Omental fat pad (tissue), 4 donors: ENCODE measurements at places on chromosomes 3 and 15.
A peak's percentile ranks its signal among the peaks of the same experiment; 100 is the strongest.

DNA sequence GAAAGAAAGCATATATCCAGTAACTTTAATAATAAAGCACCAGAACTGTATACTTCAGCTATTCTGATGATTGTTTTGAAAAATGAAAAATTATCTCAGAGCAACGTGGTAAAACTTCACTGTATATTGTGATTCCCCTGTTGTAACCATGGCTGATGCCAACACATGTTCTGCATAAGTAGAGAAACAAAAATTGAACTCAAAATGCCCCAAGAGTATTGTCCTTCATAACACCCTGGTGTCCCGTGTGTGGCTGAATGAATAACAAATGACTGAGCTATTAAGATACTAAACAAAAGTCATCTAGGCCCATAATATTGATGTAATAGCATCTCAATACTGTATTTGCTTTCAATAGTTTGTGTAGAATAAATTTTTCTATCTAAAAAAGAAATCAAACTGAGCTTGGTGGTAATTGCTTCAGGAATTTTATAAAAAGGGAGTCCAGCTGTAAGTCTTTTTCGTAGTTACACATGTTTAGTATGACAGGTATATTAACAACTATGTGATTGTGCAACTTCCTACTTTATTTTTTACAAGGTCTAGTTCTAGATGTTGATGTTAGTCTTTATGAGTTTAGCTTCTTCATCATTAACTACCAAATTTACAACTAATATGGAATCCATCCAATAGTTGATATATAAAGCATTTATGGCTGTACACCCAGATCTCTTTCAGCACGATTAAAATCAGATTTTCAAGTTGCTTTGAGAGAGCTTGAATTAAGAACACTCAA lies 623.8 kb upstream of the AGTR1 start:
- DNase-seq, result no peak

DNA sequence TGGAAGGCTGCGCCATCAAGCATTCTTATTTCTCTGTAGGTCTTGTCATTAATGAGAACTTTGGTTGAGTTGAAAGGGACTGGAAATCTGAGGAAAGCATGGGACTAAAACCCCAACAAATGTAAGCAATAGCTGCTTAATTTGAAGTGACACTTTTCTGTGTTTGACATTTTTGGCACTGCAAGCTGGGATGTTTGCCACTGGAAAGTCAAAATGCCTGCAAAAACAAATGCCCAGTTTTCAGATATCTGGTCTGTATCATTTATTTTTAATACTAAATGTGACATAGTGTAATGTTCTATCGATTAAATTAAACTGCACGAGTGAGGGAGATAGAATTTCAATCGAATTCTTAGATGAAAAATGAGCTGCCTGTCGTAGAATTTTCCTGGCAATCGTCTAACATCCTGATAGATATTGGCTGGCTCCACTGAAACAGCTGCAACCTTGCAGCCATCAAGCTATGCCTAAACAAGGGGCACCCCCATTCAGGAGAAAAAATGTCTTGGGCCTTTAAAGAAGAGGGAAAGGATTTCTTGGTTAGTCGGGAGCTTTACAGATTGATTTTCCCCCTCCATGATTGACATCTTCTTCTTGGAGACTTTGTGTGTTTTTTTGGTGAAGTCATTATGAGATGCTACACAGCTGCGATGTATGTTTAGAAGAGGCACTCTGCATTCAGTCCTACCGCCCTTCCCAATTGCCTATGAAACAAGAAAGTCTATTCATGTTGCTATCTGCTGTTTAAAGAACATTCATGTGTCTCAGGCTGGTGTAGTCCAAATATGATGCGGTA lies 316.7 kb upstream of the TBL1XR1 start:
- no peak for DNase-seq

DNA sequence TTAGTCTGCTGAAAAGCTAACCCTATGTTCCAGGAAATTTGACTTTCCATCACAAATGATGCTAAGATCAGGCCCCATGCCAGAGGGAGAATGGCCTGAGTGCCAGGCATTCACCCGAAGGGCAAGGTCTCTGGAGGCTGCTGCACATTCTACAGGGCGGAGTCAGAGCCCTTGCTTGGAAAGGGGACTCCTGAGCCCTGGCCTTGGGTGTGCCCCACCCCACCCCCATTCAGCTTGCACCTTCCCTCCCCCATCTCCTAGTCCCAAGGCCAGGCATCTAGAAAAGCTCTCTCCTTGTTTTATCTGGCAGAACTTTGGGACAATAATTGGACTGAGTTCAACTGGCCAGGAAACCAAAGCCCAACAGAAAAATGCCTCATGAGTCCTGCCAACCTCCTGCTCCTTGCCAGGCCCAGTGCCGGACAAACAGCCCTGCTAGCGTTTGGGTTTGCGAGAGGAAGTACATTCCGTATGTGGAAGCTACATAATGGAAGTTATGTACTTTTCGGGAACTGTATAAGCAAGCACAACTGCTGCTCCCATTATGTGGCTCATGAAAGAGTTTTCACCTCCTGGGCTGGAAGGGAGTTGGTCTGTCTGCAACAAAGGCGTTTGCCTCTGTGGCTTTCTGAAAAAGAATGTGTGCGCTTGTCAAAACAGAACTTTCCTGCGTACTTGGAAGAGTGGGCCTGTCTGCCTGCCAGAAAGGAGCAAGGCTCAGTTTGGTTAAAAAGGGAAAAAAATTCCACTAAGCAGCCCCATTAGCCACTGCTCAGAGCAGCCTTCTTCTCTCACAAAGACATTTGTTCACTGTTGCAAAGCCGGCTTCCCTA lies 321.5 kb upstream of the CTNNB1 start:
- no peak for DNase-seq

DNA sequence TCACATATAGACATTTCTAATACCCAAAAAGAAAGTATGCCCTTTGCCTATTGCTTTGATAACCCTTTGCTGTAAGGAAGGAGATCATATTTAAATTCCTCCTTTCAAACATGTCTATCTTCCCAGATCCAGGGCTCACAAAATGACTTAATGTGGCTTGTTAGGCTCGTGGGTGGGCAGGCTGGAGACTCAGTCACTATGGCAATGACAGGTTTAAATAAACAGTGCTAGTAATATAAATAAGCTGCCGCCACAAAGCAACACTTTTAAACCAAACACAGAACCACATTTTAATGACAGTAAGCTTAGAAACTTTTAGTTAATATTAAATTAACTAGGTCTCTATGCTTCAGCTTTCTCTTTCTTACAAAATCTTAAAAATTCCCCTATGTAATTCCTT lies 616.0 kb upstream of the NAALADL2 start:
- no peak for DNase-seq

- DNase-seq, result peak; percentile 28
These were observed 26.1 kb upstream of the ZNF280D start for GRCh38 chr15:56759450-56759845.

DNA sequence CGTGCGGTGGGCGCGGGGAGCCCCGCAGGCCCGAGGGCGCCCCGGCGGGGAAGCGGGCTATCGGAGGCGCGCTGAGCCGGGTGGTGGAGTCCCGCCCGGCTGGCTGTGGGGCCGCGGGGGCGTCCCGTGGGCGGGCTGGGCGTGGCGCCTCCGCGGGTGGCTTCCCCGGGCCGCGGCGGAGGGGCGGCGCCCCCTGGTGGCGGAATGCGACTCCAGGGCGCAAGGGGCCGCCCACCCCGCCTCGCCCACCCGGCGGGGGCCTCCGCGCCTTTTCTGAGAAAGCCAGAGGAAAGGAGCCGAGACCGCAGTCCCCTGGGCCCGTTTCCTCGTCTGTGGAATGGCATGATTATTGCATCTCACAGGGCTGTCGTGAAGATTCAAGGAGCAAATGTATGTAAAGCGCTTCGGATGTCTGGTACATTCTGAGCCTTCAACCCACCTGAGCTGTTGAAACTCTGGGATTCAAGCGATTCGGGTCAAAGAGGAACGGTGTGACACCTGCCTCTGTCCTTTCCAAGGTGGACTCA lies 31.9 kb upstream of the RAB6B start:
- peak; percentile 41 for DNase-seq

GRCh38 chr15:35181538-35181937 lies 96.4 kb upstream of the NANOGP8 start:
- DNase-seq, result no peak

GRCh38 chr3:59659755-59660154 lies 609.9 kb upstream of the CFAP20DC start:
- no peak for DNase-seq

DNA sequence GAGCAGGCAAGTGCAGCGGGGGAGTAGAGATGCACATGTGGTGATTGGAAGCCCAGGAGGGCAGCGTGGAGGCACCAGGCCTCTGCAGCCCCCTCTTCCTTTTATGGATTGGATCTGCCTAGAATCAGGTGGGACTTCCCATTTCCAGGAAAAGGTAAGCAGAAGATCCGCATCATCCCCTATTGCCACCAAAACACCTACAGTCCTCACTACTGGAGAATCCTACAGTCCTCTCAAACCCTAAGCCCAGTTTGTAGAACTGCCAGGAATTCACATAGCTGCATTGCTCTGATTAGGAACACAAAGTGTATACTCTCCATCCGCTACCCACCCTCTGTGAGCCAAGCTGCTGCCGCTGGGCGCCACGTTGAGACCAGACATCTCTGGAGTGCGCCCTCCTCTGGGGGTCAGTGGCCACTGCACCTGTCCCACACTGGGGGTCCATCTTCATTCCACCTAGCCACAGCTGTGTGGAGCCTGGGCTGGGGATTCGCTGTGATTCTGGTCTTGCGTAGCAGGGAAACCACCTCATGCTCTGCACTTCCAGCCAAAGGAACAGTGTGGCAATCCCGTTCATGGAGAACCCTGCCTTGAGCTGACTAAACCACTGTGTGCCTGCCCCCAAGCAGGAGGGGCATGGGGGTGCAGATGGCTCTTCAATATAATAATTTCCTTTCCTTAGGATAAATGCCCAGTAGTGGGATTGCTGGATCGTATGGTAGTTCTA lies 88.9 kb upstream of the PTX3 start:
- DNase-seq, result no peak

- no peak for DNase-seq
These were observed 24.6 kb upstream of the GRIP2 start for GRCh38 chr3:14564741-14565140.

GRCh38 chr3:101859882-101860448 lies 10.7 kb downstream of the NFKBIZ start:
- DNase-seq, result no peak

- no peak for DNase-seq
These were observed 28.0 kb downstream of the MESP1 start for GRCh38 chr15:89723031-89723430.

- no peak for DNase-seq
These were observed 181.7 kb upstream of the CHRNA7 start for GRCh38 chr15:31848621-31849020.

GRCh38 chr15:101618851-101619614 lies 33.1 kb downstream of the TM2D3 start:
- no peak for DNase-seq

- DNase-seq, result no peak
These were observed 18.5 kb upstream of the RIOX2 start for GRCh38 chr3:97990624-97991292.
